ENCODE measurements at places on chromosomes 5 and 9. TPM values are rescaled to one million over a fixed set of nuclear protein-coding genes. Genes with fewer than 3 reads are reported as not detected.

Gene PRRT1B
- total RNA-seq = 3.7 TPM

Gene CDC20B
- total RNA-seq = not detected

DNA sequence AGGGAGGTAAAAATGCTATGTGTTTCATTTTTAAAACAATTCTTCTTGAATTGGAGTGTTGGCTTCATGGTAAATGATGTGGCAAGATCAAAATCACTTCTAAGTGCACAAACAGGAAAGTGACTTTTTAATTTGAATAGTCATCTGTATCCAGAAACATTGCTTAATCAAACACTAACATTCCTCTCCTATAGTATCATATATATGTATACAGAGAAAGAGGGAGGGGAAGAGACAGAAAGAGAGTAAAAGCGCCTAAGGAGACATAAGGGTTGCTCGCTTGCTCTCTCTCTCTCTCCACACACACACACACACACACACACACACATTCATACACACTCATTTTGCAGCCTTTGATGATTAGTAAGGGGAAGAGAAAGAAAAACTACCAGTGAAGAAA lies 95.4 kb upstream of the PRDM9 start:
- no peak overlapping the region for H3K4me3 ChIP-seq
- no peak for DNase-seq
- H3K27ac ChIP-seq = no peak overlapping the region
- H3K27me3 ChIP-seq = no peaks in the 10 kb centered on the region

Gene ISCA1
- 17.3 TPM for total RNA-seq

GRCh38 chr9:92637326-92637725 lies 32.6 kb downstream of the IPPK start:
- H3K4me1 ChIP-seq = no peaks in the 10 kb centered on the region
- no peaks in the 10 kb centered on the region for H3K36me3 ChIP-seq
- DNase-seq = no peak

Gene ZNF346
- total RNA-seq = 9.4 TPM

GRCh38 chr5:118551031-118551430 lies 437.3 kb downstream of the DTWD2 start:
- H3K27me3 ChIP-seq = no peaks in the 10 kb centered on the region
- no peak for DNase-seq
- H3K27ac ChIP-seq = no peak overlapping the region
- no peak overlapping the region for H3K4me3 ChIP-seq
- no peaks in the 10 kb centered on the region for H3K36me3 ChIP-seq

Gene CDKN2A
- total RNA-seq = 2.7 TPM

- no peaks in the 10 kb centered on the region for H3K36me3 ChIP-seq
- no peak overlapping the region for H3K27ac ChIP-seq
- no peaks in the 10 kb centered on the region for H3K27me3 ChIP-seq
- no peak for DNase-seq
Observed at GRCh38 chr9:22211588-22212360, 202.7 kb upstream of the CDKN2B start.

Data from pancreas (tissue), 10 donors.